Foreskin keratinocyte (primary cell): ENCODE measurements at places on chromosomes 5 and 9.

- no peak for DNase-seq
Measured at GRCh38 chr5:8919096-8919495, 626.8 kb downstream of the SEMA5A start.

DNA sequence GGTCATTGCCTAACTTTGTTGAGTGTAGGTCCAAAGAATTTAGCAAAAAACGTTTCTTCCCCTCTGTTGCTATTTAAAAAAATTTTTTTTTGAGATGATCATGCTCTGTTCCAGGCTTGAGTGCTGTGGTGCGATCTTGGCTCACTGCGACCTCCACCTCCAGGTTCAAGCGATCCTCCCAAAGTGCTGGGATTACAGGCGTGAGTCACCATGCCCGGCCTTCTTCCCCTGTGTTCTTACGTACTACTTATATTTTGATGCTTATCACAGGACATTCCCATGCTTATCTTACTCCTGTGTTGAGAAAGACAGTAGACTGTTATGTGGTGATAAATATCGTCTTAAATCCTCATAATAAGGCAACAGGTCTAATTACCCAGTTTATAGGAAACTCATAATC lies 2.5 kb downstream of the ACER2 start:
- DNase-seq, result no peak

- DNase-seq, result no peak
Measured at GRCh38 chr9:17433526-17433925, 145.3 kb upstream of the SH3GL2 start.

GRCh38 chr5:169667896-169668674 lies 31.0 kb downstream of the DOCK2 start:
- no peak for DNase-seq

- DNase-seq, result no peak
Measured at GRCh38 chr9:85213650-85214607, 527.8 kb downstream of the AGTPBP1 start.

DNA sequence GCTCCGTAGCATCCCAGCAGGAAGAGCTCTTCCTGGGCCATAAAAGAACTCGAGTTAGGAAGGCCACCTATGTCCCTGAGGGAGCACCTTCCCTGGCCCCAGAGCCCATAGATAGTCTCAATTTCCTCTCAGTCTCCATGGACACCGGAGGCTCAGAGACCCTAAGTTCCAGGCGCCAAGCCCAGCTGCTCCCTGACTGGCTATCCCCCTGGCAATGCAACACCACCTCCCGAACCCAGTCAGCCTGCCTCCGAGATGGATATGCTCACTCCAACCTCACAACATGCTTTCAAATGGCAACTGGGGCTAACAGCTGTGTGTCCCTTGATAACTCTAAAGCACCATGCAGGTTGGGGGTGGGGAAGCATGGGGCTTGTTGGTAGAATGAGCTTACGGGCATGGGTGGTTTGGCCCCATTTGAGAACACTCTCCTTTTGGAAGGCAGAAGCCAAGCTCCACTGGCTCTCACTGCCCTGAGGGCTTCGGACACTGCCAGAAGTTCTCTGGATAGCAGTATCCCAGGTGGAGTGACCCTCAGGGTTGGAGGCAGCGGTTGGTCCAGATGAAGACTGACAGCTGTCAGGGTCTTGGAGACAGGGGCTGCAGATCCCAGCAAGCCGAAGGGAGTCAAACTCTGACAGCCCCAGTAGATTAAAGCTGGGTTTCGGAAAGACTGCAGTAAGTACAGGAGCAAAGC lies 165.3 kb downstream of the PAX5 start:
- no peak for DNase-seq

- DNase-seq, result no peak
Measured at GRCh38 chr5:176578391-176578808, 29.3 kb downstream of the CDHR2 start.

DNA sequence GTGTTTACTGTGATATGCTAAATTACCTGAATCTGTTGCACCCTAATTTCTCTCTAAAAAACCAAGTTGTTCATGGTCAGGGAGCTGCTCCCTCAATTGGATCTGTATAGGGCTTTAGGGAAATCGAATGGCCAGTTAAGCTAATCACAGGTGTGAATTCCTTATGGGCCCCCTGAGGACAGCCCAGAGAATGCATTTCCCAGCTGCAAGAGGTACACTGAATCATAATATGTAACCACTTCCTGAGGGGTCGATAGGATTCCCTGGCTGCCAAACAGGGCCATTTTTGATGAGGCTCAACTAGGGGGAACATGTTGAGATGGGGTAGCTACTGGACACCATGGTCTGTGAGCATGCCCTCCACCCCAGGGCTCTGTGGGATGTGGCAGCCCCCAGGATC lies 478.6 kb downstream of the CCDC171 start:
- DNase-seq, result no peak

GRCh38 chr9:97740848-97741821 lies 44.0 kb upstream of the XPA start:
- DNase-seq, result peak; percentile 63

DNA sequence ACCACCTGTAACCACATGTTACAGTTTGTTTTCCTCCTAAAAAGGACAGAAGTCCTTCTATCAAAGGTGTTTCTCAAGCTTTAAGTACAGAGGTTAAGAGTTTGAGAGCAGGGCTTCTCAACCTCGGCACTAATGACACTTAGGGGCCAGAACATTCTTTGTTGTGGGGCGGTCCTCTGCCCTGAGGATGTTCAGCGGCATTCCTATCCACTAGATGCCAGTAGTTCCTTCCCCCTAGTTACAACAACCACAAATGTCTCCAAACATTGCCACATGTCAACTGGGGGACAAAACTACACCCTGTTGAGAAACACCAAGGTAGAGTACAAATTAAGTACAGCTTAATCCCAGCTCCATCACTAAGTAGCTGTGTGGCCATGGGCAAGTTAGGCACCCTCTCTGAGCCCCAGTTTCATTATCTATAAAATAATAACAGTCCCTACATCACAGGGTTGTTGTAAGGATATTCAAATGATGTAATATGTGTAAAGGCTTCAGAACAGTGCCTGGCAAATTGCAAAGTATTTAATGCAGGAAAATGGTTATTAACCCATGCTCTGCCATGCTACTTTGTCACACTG lies 44.6 kb downstream of the PIP5K1B start:
- DNase-seq, result no peak

- DNase-seq, result no peak
Measured at GRCh38 chr9:109455391-109455790, 42.7 kb downstream of the PTPN3 start.

GRCh38 chr9:95127249-95128176 lies 190.0 kb downstream of the FANCC start:
- no peak for DNase-seq

- DNase-seq, result peak; percentile 72
Measured at GRCh38 chr5:135456238-135457099, 4.3 kb upstream of the TIFAB start.

GRCh38 chr5:71809446-71809845 lies 90.4 kb downstream of the CARTPT start:
- DNase-seq, result no peak

DNA sequence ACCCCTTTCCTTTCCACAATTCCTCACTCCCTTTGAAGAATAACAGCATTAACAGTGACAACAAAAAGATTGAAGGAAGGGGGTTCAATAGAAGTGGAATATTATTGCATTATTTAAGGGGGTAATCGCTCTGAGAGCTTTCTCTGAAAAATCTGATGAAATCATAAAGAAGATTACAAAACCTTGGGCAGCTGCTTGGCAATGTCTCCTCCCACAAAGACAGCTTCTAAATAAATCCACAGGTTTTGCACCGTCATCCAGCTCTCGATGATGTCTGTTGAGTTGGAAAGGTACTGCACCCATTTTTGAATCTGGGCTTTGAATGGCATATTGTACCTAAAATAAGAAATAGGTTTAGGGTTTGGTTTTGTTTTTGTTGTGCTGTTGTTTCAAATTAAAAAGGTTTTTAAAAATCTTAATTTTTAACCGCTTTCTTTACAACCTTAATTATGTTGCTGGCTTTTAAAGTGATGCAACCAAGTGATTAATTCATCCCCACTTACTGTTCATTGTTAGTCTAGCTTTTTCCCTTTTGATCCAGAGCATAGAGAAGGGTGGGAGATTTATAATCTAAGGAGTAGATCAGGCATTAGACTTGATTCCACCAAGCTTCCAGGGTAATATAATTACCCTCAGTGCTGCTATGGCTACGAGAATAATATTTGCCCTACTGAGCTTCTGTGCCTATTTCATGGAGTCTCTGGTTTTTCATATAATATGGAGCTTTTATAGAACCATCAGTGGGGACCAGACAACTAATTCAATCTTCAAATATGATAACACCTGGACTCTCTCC lies 85.0 kb downstream of the DNAH5 start:
- no peak for DNase-seq

DNA sequence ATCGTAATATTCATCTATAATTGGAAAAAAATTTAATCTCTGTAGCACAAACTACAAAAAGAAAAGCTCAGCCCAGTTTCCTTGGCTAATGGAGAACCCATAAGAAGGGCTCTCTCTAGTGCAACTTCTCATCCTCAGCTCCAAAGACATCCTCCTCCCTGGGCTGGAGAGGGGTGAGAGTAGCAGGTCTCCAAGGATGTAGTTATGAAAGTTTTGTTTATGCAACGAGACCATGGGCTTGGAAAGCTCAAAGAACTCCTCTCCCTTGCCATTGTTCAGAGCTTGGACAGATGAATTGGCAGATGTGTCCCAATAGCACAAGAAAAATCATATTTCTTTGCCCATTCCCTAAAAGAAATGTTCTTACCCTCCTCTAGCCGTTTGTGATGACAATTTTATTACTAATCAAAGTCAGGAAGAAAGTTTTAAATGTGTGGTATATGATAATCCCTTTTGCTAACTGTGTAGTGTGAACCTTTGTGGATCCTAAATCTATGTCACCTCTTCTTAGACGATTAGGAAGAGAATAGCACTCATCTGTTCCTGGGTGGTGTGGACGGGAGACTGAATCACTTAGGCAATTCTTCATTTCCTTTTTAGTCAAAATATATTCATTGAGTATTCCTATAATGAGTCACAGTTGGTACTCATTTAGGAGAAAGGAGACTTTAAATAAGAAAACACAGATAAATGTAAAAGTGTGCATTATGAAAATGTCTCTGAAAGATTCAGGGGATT lies 52.2 kb downstream of the GARNL3 start:
- DNase-seq, result peak; percentile 38

DNA sequence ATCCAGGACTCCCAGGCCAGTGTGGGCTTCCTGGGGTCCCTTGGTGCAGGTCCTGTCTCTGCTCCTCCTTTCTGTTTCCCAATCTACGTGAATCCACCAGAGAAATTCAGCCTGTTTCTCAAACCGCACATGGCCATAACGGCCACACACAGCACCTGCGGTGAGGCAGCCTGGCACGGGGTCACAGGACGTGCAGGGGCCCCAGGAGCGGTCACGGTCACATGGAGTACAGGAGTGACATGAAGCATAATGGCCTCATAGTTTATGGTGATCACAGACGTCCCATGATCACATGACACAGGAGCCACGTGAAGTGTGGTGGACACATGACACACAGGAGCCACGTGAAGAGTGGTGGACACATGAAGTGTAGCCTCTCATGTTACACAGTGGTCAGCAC lies 248.5 kb upstream of the IRX4 start:
- no peak for DNase-seq

DNA sequence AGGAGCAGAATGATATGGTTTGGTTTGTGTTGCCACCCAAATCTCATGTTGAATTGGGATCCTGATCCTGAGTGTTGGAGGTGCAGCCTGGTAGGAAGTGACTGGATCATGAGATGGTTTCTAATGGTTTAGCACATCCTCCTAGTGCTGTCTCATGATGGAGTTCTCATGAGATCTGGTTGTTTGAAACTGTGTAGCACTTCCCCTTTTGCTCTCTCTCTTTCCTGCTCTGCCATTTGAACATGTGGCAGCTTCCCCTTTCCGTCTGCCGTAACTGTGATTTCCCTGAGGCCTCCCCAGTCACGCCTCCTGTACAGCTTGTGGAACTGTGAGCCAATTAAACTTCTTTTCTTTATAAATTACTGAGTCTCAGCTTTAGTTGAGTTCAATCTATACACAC lies 756.8 kb upstream of the CDH6 start:
- no peak for DNase-seq

- no peak for DNase-seq
Measured at GRCh38 chr9:127650518-127650917, 38.4 kb downstream of the STXBP1 start.

- DNase-seq, result no peak
Measured at GRCh38 chr5:58456026-58456425, 3.9 kb downstream of the PLK2 start.

- DNase-seq, result no peak
Measured at GRCh38 chr9:133421615-133422542, at the start of gene ADAMTS13. Gene ADAMTS13, plus strand, starts transcription at chr9:133422367. Its CDS starts 77 bp downstream, at chr9:133422444.

DNA sequence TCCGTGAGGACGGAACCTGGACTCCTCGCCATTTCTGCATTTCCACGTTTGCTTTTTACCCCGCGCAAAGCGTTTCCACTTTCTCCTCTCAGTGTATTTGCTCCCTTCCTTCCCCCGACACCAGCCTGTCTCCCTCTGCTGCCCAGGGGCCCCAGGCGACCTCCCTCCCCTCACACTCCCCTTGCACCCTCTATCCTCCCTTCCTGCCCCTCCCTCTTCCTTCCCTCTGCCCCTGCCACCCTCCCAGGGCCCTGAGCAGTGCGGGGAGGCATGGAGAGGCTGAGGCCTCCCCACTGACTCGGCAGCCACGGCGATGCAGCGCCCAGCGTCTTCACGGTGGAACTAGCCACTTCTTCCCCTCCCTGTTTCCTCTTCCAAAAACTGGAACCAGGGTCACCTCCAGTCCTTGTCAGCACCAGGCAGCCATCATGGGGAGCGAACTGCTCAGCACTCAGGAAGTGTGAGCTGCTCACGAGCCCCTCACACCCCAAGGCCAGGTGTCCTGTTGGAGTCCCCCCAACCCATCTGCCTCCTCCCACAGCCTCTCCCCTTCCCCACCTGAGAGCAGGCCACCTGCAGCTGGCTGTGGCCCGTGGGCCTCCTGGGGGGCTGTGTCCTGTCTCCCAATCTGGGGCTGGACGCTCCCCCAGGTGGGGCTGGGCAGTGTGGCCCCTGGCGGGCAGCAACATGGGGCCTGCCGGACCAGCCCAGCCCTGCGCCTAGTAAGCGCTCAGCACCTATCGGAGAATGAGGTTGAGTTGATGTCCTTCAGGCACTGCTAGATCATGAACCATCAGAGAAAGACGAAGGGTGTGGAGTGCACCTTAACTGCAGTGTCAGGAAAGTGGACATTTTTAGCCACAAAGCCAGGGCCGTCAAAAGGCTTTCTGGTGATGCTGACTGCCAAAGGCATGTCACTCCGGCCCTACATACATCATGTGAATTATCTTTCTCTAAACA lies 17.5 kb downstream of the UBE2QL1 start:
- DNase-seq, result no peak

DNA sequence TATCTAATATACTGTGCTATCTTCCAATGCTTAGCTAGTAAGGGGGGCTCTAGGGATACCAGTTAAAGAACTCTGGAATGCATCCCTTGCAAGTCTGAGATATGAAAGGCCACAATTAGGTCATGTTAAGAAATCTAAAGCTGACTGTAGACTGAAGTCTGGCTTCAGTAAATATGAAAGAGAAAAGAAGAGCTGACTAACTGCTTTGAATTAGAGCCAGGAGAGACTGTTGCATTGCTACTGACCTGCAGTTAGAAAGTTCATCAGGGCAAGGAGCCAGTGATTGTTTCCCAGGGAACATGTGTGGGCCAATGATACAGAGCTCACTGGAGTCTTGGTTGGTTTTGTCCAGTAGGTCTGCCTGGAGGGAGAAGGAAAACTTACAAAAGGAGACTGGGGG lies 472.1 kb upstream of the TNC start:
- peak; percentile 68 for DNase-seq
